ENCODE measurements at places on chromosomes 4 and X.

- no peak for DNase-seq
Observed at GRCh38 chr4:184932343-184932742, 85.9 kb upstream of the HELT start.

- peak; percentile 64 for DNase-seq
Observed at GRCh38 chr4:158670975-158671664, 567 bp downstream of the C4orf46 start.

DNA sequence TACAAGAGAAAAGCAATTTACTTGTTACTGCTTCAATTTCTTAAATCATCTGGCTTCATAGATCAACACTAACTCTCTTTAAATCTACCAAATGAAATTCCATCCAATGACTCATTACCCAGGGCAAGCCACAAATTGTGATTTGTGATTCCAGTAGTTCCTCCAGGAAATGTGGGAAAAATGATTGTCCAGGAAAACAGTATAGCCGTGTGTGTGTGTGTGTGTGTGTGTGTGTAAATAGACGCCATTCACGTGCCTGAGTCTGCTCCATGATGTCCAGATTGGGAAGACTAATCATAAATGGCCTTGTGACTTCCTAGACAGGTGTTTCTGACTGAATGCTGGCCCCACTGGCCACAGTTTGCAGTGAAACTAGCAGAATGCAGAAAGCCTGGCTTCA lies 121.3 kb downstream of the HS6ST2 start:
- DNase-seq: no peak

- no peak for DNase-seq
Observed at GRCh38 chr4:121272526-121272925, 108.3 kb downstream of the QRFPR start.

GRCh38 chr4:185535612-185536410 lies 504 bp upstream of the PDLIM3 start:
- DNase-seq: no peak

GRCh38 chrX:153495362-153495751 lies 577 bp downstream of the BGN start:
- no peak for DNase-seq

GRCh38 chr4:182141061-182141460 lies 102.1 kb upstream of the TENM3 start:
- DNase-seq: no peak

DNA sequence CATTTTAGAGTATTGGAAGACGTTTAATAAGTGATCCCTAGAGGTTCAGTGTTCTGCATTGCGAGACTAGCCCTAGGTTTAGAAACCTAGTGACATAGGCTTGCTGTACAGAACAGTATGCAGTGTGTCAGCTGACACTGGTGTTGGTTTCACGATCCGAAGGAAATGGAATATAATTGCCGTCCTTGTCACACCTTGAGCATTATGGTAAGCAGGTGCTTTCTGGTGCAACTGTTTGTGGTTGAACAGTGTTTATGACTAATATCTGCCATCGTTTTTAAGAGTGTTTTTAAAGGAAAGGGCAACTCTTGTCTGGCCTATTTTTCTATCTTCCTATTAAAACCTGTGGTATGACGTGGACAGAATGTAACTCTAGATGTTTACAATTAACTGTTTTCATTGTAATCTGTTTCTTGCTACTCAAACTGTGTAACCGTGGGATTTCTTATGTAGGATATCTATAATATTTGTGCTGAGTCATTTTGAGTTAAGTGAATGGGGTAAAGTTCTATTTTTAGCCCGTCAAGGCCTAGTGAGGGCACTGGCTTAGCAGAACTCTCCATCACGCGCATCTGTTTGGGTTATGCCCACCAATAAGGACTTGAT lies 53.8 kb upstream of the TBC1D14 start:
- DNase-seq: no peak

GRCh38 chr4:1194010-1194900 lies 21.9 kb upstream of the SPON2 start:
- DNase-seq: no peak

- no peak for DNase-seq
Observed at GRCh38 chr4:41512596-41512995, 25.4 kb upstream of the LIMCH1 start.

DNA sequence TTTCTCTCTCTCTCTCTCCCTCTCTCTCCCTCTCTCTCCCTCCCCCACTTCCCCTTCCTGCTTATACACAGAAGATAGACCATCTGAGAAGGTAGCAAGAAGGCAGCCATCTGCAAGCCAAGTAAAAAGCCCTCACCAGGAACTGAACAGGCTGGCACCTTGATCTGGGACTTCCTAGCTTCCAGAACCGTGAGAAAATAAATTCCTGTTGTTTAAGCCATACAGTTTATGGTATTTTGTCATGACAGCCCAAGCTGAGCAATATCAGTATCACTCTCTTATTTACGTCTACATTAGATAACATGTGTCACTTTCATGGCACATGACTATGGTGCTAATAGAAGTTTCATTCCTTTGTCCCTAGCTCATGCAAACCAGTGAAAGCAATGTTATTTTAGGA lies 581.1 kb downstream of the INPP4B start:
- no peak for DNase-seq

DNA sequence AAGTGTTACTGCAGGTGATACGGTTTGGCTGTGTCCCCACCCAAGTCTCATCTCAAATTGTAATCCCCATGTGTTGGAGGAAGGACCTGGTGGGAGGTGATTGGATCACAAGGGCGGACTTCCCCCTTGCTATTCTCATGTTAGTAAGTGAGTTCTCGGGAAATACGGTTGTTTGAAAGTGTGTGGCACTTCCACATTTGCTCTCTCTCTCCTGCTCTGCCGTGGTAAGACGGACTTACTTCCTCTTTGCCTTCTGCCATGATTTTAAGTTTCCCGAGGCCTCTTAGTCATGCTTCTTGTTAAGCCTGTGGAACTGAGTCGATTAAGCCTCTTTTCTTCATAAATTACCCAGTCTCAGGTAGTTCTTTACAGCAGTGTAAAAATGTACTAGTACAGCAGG lies 65.2 kb upstream of the SLC7A11 start:
- DNase-seq: no peak

GRCh38 chr4:169071747-169072146 lies 61.7 kb upstream of the CBR4 start:
- DNase-seq: no peak

- no peak for DNase-seq
Observed at GRCh38 chr4:87365348-87365747, 25.6 kb downstream of the HSD17B11 start.

DNA sequence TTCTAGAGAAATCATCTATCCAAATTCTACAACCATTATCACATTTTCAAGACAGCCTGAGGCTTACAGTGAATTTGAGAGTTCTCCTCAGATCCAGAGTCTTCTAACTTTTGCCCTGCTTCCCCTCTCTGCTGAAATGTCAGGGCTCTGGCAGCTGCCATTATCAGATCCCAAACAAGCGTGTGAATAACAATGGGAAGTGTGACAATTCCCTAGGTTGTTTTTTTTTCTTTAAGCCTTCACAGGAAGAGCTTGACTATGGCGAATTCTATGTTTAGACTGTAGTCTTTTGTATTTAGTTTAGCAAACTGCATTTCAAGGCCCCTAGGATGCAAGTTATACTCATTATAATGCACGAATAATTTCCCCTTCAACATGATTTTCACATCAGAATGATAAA lies 61.3 kb upstream of the KDR start:
- DNase-seq: no peak
